ENCODE measurements at places on chromosomes 7 and 10.

- H3K36me3 ChIP-seq, result no peaks in the 10 kb centered on the region
- H3K27ac ChIP-seq, result no peak overlapping the region
- H3K4me3 ChIP-seq, result no peak overlapping the region
- H3K27me3 ChIP-seq, result no peaks in the 10 kb centered on the region
These were observed 23.0 kb upstream of the KLF6 start for GRCh38 chr10:3807928-3808496.

GRCh38 chr7:151809146-151809863, 67.6 kb downstream of the PRKAG2 start:
- H3K27me3 ChIP-seq, result no peaks in the 10 kb centered on the region
- DNase-seq, result no peak
- peaks cover 10% of the 10 kb centered on the region for H3K4me1 ChIP-seq
- no peak overlapping the region for H3K4me3 ChIP-seq
- H3K27ac ChIP-seq, result no peak overlapping the region

- H3K36me3 ChIP-seq, result no peaks in the 10 kb centered on the region
- no peaks in the 10 kb centered on the region for H3K4me1 ChIP-seq
- H3K27ac ChIP-seq, result no peak overlapping the region
- no peak overlapping the region for H3K4me3 ChIP-seq
These were observed 103.5 kb downstream of the SRI start for GRCh38 chr7:88116235-88116795.

GRCh38 chr7:154672659-154673415, 330.1 kb downstream of the PAXIP1 start:
- H3K4me3 ChIP-seq, result no peak overlapping the region
- H3K27me3 ChIP-seq, result no peaks in the 10 kb centered on the region
- H3K4me1 ChIP-seq, result no peaks in the 10 kb centered on the region
- H3K27ac ChIP-seq, result no peak overlapping the region
- no peaks in the 10 kb centered on the region for H3K36me3 ChIP-seq
- no peak for DNase-seq

- peaks cover 13% of the 10 kb centered on the region for H3K27me3 ChIP-seq
- H3K4me1 ChIP-seq, result no peaks in the 10 kb centered on the region
- no peak for DNase-seq
- no peak overlapping the region for H3K27ac ChIP-seq
- no peaks in the 10 kb centered on the region for H3K36me3 ChIP-seq
These were observed 20.4 kb downstream of the AQP1 start for GRCh38 chr7:30931929-30932540.

- no peak for DNase-seq
- H3K36me3 ChIP-seq, result peaks cover 20% of the 10 kb centered on the region
- no peak overlapping the region for H3K4me3 ChIP-seq
These were observed 67.8 kb downstream of the ABCC2 start for GRCh38 chr10:99850021-99850766.

DNA sequence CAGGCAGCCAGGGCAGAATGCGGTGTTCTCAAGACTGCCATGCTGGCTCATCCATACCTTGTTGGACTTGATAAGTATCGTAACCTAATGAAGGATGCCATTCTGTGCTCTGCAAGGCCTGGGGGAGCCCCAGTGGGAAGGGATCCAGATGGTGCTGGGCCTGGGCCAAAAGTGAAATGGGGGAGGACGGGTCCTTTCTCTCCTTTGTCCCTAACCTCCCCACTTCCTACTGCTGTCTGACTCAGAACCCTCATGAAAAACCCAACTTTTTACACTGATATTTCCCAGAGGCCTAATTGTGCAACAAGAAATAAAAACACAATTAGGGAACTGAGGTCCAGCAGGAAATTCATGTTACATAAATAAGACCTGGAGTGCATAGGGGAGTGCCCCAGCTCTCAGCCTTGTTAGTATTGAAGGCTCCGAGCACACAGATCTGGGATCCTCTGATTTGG, 193.7 kb upstream of the SVIL start:
- H3K27me3 ChIP-seq, result no peaks in the 10 kb centered on the region
- H3K36me3 ChIP-seq, result no peaks in the 10 kb centered on the region
- no peak overlapping the region for H3K4me3 ChIP-seq

Measured in stimulated activated naive B cell treated with anti-CD40 and anti-IgM and Interleukin-4, amounts not matched to agents 10 μg/mL and 1 μg/mL and 100 μg/mL, for 72 hours (primary cell).